Glutamatergic neuron (in vitro differentiated cells): ENCODE measurements at places on chromosomes 3 and 15.

DNA sequence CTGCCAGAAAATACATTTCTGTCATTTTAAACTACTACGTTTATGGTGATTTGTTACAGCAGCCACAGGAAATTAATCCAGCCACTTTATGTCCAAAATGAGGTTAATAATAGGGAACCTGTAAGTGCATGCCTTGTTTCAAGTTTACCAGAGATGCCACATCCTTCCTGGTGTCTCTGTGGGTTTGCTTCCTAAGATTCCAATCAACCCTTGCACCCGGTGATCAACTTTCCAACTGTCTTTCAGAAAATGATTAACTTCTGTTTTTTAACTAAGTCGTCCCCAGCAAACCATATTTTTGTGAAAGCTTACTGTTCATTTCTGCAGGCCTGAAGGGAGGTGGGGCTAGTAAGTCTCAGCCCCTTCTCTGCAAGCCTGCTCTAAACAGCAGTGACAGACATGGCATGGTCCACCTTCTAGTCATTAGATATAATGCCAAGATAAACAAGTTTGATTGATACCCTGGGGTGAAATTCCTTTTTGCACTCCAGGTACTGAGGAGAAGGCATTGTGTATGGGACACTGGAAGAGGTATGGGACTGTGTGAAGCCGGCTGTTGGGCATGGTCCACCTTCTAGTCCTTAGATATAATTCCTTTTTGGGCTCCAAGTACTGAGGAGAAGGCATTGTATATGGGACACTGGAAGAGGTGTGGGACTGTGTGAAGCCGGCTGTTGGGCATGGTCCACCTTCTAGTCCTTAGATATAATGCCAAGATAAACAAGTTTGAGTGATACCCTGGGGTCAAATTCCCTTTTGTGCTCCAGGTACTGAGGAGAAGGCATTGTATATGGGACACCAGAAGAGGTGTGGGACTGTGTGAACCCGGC is 11.1 kb upstream of the TMC3 start:
- DNase-seq, result no peak

GRCh38 chr15:26891448-26892181 is 24.8 kb downstream of the GABRA5 start:
- DNase-seq, result peak; percentile 95

DNA sequence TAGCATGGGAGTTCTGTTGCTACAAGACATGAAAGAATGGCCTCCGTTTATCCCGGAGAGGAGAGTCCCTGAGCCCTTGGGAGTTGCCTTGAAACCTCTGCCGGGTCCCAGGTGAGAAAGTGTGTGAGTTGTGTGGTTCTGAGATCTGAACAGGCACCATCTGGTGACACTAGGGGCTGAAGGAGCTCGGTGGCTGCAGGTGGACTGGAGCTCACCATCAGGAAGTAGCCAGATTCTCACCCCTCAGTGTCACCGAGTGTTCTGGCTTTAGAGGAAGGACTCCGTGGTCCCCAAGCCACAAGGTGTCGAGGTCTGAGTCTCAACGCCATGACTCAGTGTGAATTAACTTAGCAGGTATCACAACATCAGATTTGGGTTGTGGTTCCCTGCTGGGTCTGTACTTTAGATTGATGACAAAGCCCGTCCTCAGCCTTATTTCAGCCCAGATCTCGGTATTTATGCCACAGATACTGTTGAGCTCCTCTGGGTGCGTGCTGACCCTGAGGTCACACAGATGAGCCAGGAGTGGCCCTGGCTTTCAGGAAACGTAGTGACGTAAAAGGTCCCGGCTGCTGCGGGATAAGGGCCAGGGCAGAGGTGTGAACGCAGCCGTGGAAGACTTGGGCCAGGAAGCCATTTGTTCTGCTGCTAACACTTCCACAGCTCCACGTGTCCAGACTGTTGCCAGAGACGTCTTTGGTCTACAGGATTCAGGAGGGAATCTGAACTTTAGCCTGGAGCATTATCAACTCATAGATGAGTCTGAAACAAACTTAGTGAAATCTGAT is 54.4 kb downstream of the PGPEP1L start:
- DNase-seq, result no peak

GRCh38 chr15:23561914-23562313 is 3.6 kb upstream of the MKRN3 start:
- no peak for DNase-seq
